ENCODE measurements at places on chromosomes 3 and 15.

DNA sequence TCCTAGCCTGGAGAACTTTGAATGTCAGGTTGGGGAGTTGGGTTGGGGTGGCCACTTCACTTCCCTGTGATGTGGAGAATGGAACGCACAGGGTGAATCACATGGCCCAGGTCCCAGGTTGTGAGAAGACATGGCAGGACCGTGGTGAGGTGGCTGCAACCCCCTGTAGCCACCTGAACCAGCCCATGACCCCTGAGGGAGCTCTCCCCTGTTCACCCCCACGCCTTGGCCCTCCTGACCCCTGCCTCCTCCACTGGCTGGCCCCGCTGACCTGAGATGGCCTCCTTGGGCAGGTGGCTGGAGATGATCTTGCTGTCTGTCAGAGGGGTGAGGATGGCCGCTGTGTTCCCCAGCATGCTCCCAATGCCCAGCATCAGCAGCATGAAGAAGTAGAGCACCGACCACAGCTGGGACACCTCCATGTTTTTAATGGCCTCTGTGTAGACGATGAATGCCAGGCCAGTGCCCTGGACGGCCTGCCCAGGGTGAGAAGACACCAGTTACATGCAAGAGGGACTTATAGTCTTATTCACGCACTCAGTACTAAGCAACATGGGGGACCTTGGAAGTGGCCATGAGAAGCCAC, 31.0 kb downstream of the SLC6A20 start:
- DNase-seq = no peak

GRCh38 chr3:95028688-95029087, 965.8 kb downstream of the NSUN3 start:
- no peak for DNase-seq

DNA sequence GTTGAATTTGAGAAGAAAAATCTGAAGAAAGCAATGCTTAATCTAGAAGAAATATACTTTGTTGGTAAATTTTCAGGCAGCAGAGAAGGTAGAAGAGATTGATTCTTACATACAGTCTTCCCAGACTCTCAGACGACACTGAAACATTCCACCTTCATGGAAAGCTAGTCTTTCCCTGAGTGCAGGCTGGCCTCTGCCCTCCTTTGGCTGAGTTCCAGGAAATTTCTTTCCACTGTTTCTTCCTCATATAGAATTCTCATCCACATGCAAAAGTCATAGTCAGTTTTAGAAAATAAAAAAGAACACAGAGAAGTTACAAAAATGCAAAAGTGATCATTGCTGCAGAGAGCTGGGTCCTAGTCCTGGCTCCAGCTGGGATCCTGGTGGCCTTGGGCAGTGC, 142.5 kb upstream of the PRR23C start:
- DNase-seq = no peak

GRCh38 chr15:80804970-80805495, 25.9 kb downstream of the CEMIP start:
- DNase-seq = peak; percentile 48

DNA sequence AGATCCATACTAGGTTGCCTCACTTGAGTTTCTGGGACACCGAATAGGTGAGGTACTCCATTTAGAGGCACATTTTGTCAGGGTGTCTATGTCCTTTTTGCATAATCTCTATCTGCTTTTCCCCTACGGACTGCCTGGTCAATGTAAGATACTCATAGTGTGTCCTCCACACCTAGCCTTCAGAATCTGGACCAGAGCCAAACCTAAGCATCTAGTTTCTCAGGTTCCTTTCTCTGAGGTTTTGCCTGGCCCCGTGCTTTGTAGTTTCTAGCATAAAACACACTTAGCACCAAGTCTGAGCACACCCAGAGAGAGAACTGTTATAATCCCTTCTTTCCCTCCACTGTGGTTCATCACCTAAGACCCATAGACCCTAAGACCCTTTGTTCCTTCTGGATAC, 105.9 kb upstream of the MLF1 start:
- no peak for DNase-seq

GRCh38 chr3:133977568-133977967, 52.2 kb downstream of the SLCO2A1 start:
- DNase-seq = no peak

GRCh38 chr3:151467069-151467468, 6.2 kb upstream of the IGSF10 start:
- no peak for DNase-seq

All from activated T-cell treated with anti-CD3 and anti-CD28 coated beads, Interleukin-2, amount 50 U/mL, for 48 hours (primary cell).